ENCODE measurements at places on chromosomes 12 and 14.

GRCh38 chr14:69886453-69887242 is 7.4 kb downstream of the SMOC1 start:
- DNase-seq = no peak

DNA sequence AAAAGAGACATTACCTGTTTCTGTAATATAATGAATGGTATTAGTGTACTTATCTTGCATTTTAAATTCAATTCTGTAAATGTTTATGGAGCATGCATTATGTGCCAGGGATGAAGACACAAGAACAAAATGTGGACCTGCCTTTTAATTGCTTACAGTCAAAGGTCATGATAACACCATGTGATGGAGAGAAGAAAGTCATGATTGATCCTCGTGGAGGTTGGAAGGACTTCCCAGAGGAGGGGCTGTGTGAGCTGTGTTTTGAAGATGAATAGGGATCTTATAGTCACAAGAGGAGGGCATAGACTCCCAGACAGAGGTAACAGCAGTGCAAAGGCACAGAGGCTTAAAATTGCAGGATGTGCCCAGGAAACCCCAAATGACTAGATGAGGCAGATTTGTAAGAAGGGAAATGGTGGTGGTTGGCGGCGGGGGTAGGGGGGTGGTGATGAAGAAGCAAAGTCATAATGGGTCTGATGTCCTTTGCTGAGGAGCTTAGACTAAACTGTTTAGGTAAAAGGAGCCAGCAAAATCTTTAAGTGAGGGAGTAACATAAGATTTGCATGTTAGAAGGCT is 151.5 kb downstream of the PRKCH start:
- DNase-seq = no peak

DNA sequence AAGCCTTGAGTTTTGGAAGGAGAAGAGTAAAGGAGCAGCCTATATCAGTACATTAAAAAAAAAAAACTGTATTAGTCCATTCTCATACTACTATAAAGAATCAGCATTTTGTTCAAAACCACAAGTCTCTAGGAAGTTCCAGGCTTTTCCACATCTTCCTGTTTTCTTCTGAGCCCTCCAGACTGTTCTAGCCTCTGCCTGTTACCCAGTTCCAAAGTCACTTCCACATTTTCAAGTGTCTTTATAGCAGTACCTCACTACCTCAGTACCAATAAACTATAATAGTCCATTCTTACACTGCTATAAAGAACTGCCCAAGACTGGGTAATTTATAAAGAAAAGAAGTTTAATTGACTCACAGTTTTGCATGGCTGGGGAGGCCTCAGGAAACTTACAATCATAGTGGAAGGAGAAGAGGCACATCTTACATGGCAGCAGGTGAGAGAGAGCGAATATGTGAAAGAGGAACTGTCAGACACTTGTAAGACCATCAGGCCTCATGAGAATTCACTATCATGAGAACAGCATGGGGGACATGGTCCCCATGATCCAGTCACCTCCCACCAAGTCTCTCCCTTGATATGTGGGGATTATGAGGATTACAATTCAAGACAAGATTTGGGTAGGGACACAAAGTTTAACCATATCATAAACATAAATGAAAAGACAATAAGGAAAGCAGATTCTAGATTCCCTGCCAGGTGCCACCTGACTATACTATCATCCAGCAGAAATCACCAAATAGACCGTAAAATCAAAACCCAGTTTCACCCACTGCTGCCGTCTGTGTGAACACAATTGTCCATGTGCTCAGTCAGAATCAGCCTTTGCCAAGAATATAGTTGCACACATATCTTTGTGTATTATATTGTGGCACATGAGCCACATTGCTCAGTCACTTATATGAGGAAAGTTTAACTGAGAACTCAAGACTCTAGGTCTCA is 27.8 kb downstream of the TOGARAM1 start:
- DNase-seq = no peak

GRCh38 chr12:107329569-107330324 is 236.4 kb upstream of the CRY1 start:
- no peak for DNase-seq

DNA sequence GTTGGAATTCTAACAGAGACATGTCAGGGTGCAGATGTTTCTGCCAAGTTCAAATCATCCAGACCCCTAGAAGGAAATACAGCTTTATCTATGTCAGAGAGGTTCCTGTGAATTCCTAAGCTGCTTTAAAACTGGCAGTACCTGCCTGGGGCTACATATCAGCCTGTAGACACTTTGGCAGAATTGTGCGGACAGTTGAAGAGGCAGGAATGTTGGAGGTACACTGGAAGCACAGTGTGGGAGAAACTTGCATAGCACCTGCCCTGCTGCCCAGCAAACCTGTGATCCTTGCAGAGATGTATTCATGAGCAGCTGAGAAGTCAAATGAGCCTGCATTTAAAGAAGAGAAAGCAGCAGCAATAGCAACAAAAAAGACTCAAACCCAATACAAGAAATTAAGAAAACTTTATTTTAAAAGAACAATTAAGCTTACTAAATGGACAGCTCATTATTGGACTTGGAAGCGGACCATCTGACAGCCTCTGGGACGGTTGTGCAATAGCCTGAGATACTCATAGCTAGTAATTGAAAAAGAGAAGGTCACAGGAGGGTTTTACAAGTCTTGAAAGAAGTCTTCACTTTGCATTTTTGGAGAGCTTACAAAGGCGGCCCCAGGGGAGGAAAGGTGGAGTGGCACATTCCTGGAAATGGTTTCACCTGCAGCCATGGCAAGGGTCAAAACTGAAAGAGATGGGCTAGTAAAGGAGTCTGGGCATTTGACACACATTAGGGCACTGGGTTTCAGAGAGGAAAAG is 280.9 kb upstream of the FLRT2 start:
- no peak for DNase-seq

GRCh38 chr12:49622501-49623141 is 740 bp upstream of the PRPF40B start:
- DNase-seq = no peak

DNA sequence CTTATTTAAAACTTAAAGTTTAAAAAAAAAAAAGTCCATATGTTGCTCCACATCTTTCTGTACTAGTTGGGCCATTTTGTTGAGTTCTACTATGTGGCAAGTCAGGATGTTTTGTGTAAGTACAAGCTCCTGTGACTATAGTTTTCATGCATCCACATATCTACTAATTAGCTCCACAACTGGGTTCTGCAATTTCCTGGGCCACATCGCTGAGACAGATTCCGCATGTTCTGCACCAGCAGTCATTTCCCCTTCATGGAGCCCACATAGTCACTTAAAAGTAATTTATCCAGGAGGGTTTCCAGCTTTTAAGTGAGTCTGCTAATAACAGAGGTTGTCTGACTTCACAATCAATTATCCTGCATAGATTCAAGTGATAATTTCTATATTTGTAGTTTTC is 461.4 kb downstream of the ZFP36L1 start:
- no peak for DNase-seq

DNA sequence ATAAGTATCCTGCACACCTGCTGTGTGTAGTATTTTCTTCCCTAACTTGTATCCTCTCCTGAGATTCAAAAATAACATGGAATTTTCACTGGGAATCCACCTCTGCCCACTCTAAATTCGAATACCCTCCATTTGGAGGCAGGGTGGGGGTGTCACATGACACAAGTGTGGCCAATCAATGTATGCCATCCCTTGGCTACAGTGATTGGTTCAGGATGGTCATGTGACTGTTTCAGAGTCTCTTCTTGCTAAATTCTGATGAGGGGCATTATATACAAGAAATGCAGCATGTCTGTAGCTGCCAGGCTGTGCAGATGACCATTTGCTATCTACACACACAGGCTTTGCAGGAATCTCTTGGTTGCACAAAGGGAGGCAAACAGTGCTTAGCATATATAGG is 86.8 kb upstream of the TMEM132C start:
- no peak for DNase-seq

DNA sequence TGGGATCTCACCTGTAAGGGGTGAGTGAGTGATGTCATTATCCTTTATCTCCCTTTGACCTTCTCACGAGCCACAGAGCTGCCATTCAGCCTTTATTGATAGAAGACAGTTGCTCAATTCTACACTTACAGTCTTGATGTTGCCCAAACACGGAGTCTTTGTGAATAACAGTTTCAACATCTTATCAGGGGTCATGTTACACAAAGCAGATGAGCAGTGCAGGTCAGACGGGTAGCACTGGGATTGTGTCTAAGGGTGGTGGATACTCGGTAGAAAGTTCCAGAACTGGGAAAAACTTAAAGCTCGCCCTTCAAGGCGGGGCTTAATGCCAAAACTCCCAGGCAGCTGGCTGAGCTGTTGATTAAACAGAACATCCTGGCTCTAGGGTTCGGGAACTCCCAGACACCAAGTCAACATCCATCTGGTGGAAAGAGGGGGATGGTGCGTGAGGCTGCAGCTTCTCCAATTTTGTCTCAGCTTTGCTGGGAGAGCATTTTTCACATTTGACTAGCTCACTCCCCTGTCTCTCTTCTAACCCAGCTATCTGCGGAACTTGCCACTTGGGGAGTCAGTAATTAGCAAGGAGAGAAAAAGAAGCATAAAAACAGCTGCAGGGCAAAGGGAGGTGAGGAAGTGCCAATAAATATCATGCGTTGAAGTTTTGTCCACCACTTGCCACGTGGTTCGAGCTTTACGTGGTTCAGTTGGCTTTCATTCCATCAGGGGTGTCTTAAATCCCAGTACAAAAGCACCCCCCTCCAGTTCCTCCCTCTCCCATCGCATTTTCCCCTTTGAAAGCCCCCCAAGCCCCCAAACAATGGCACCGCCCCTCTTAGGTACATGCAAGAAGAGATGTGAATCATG is 31.0 kb downstream of the FOXN4 start:
- DNase-seq = no peak

DNA sequence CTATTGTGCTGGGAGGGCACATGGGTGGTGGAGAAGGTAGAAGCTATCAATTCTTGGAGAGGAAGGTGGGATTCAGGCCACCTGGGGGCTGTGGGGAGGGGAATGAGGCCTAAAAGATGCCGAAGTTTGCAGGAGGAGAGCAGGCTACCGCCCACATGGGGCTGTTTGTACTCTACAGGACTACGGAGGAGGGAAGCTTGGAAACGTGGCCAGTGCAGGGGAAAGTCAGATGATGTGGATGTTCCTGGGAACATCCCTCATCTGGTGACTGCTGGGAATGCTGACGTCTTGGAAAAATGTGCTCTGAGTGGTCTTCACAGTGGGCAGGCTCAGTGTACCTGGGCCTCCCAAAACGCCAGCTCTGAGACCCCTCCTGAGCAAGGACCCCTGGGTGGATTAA is 78.5 kb downstream of the TNFAIP2 start:
- no peak for DNase-seq

DNA sequence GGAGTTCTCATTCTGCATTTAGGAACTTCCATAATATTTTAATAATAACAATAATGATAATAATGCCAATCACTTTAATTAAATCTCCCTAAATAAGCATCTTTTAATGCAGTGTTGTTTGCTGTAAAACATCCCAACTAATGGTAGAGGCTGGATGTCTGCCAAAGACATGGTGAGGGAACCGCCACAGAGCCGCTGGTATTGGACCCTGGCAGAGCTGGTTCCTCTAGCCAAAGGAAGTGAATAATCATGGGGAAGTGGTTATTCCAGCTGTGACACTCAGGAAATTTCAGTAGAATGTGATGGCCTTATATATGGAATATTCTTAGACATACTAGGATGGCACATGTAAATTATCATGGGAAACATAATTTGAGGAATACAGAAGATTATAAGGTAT is 483.3 kb downstream of the ZFP36L1 start:
- no peak for DNase-seq

- DNase-seq = no peak
Observed at GRCh38 chr14:23055147-23055550, 2.2 kb downstream of the CDH24 start.

GRCh38 chr12:120698665-120699064 is 11.6 kb upstream of the UNC119B start:
- no peak for DNase-seq

DNA sequence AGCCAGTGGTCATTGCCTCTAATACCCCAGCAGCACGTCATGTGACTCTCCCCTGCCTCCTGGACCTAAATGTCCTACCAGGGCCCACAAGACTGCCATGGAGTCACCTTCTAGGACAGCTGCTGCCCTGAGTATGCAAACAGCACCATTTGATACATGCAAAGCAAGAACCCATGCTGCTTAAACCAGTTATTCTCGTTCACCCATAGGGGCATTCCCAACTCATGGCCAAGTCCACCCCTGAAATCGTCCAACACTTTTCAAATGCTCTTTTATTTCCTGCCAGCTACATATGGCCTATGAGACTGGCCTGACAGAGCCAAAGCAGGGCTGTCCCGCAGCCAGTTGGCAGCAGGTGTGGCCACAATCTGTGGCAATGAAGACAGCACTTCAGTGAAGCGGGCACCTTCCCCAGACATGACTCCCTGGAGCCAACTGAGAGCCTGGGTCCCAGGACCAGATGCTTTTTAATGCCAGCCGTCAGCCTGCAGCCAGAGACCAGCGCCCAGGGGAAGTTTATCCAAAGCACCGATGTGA is 99.9 kb downstream of the BCAT1 start:
- DNase-seq = no peak

- no peak for DNase-seq
Observed at GRCh38 chr12:96131230-96131788, 62.9 kb upstream of the ELK3 start.

GRCh38 chr12:47102406-47102805 is 22.6 kb upstream of the AMIGO2 start:
- DNase-seq = no peak

DNA sequence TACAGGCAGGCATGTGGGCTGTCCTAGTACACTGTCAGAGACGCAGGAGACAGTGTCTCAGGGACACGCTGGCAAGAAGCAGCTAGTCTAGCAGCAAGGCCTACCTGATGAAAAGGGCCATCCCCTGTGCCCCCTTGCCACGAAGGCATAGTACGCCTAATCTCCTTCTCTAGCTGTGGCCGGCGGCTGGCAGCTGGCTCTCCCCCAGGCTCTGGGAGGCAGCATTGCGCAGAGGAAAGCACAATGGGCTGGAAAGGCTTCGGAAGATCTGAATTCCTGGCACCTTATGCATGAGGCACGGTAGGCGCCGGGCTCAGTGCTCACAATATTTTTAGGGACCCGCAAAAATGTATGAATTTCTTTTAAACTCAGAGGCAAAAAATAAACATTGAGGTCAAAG is 16.0 kb upstream of the PLEKHH1 start:
- DNase-seq = no peak

GRCh38 chr14:77076113-77076631 is 21.9 kb upstream of the CIPC start:
- no peak for DNase-seq

- no peak for DNase-seq
Observed at GRCh38 chr12:24960222-24960855, 11.4 kb upstream of the BCAT1 start.

- no peak for DNase-seq
Observed at GRCh38 chr14:90040411-90040810, 21.4 kb upstream of the KCNK13 start.

All from NCI-H1048 (cell line).